Uterus (tissue), 4 donors: ENCODE measurements at places on chromosomes 5 and 9.
A peak's percentile ranks its signal among the peaks of the same experiment; 100 is the strongest.

- DNase-seq: no peak
These were observed 21.8 kb downstream of the CTNNAL1 start for GRCh38 chr9:108991479-108991878.

DNA sequence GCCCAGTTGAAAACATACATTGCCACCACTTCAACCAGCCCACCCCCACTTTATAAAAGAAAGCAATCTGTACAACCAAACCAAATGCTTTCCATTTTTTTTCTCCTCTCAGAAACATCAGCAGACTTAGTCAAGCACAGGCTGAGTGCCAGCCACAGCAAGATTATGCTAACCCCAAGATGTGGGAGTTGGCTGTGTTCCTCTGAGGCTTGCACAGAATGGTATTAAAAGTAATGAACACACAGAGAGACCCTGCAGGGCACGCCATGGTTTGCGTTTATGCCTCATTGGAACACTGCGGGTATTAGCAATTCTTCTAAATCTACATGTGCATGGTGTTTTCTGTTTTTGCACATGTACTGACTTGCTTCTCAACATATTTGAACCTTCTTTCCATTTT lies 419.9 kb upstream of the GRAMD2B start:
- DNase-seq: peak; percentile 50

- DNase-seq: no peak
These were observed 294.2 kb upstream of the PTGER4 start for GRCh38 chr5:40385544-40385943.

- DNase-seq: no peak
These were observed 505 bp upstream of the ACER2 start for GRCh38 chr9:19408316-19408692.

- no peak for DNase-seq
These were observed 19.8 kb upstream of the NUDT12 start for GRCh38 chr5:103582364-103582763.

DNA sequence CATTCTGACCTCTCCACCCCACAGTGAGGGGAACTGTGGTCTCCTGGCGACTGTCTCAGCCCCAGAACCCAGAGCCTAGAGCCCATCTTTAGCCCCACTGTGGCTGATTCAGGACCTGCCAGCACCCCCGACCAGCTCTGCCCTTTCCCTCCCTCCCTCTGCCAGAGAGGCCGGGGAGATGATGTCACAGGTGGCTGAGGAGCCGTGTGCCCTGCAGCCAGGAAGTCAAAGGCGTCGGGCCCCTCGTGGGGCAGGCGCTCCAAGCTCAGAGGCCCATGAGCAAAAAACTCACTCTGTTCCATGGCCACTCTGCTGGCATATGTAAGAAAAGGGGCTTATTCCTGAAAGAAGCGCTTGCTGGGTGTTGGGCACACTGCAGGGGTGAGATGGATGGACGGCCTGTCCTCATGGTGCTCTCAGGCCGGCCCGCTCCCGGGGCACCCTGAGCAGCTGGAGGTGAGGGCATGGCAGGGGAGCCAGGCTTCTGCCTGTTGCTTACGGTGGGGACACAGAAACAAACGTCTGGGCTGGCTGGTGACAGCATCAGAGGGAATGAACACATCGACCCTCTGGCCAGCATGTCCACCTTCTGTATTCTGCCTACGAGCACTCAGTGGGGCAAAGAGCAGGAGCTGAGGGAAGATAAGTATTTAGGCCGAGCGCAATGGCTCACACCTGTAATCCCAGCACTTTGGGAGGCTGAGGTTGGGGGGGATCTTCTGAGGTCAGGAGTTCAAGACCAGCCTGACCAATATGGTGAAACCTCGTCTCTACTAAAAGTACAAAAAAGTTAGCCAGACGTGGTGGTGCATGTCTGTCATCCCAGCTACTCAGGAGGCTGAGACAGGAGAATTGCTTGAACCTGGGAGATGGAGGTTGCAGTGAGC lies 41.1 kb downstream of the LAMC3 start:
- DNase-seq: no peak

GRCh38 chr5:1210832-1211251 lies 9.4 kb downstream of the SLC6A19 start:
- no peak for DNase-seq

- no peak for DNase-seq
These were observed 43.0 kb downstream of the PARP8 start for GRCh38 chr5:50709471-50709870.

DNA sequence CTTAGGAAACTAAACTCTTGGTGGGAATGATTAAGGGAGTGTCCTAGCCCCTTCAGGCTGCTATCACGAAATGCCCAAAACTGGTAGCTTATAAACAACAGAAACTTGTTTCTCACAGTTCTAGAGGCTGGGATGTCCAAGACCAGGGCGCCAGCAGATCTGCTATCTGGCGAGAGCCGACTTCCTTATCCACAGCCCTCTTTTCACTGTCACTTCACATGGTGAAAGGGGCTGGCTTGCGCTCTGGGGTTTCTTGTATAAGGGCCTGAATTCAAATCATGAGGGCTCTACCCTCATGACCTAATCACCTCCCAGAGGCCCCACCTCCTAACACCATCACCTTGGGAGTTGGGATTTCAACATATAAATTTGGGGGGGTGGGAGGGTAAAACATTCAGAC lies 49.1 kb downstream of the IPPK start:
- DNase-seq: no peak

DNA sequence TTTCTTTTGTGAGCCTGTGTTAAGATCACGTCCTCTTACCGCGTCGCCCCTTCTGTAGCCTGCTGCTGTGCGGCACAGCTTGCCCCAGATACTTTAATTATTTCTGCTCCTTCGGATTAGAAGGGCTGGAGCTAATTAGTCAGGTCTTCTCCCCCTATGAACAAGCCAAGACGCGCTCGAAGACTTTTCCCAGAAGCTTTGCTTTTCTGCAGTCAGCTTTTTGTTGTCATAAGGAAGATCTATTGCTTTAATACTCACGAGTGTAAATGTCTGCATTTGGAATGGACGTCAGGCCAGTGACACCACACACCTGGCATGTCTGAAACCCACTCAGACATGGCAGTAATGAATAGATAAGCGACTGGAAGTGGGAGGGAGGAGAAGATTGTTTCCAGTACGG lies 37.0 kb downstream of the PRUNE2 start:
- no peak for DNase-seq

GRCh38 chr5:63049935-63050334 lies 471.3 kb downstream of the LRRC70 start:
- DNase-seq: no peak

DNA sequence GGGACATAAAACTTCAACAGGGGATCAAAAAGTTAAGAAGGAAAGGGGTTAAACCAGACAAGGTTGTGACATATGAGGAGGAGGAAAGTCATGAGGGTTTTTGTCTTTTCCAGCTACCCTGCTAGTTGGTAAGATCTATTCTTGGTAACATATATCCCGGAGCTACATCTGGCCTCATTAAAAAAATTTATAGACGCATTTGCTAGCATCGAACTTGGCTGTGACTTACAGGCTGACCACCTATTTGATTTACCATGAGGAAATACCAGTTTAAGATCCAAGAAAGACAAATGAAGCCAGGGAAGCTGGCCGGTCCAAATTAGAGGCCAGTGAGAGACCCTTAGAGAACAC lies 87.6 kb upstream of the NIPAL4 start:
- DNase-seq: no peak

DNA sequence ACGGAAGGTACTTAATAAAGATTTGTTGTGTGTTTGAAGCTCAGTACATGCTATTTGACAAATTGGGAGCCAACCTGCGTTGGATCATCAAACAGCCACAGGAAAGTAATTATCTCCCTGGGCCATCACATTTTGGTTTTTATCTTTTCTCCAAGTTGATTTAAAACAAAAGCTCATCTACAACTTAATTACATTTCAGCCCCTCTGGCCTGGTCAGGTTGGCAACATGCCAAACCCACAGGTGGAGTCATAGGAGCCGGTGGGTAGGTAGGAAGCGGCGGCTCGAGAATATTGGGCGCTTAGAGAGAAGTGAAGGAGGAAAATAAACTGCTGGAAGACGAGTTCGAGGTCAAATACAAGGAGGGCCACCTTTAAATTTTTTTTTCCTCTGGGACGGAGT lies 64.9 kb upstream of the FANCC start:
- no peak for DNase-seq

DNA sequence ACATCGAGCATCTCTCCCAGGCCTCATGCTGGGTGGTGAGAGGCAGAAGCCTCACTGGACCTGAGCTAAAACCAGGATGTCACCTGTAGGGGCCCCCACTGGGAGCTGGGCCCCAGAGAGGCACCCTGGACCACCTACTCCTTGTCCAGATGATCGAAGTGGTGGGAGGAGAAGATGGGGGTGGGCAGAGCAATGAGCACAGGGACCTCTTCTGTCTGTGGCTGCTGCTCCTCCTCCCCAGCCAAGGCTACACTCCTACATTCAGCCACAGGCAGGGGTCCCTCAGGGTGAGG lies 227.5 kb downstream of the CACNA1B start:
- DNase-seq: no peak

- no peak for DNase-seq
These were observed 29.7 kb downstream of the PWWP2A start for GRCh38 chr5:160089531-160089930.

- DNase-seq: no peak
These were observed 31.4 kb downstream of the HMGCR start for GRCh38 chr5:75368391-75368790.

DNA sequence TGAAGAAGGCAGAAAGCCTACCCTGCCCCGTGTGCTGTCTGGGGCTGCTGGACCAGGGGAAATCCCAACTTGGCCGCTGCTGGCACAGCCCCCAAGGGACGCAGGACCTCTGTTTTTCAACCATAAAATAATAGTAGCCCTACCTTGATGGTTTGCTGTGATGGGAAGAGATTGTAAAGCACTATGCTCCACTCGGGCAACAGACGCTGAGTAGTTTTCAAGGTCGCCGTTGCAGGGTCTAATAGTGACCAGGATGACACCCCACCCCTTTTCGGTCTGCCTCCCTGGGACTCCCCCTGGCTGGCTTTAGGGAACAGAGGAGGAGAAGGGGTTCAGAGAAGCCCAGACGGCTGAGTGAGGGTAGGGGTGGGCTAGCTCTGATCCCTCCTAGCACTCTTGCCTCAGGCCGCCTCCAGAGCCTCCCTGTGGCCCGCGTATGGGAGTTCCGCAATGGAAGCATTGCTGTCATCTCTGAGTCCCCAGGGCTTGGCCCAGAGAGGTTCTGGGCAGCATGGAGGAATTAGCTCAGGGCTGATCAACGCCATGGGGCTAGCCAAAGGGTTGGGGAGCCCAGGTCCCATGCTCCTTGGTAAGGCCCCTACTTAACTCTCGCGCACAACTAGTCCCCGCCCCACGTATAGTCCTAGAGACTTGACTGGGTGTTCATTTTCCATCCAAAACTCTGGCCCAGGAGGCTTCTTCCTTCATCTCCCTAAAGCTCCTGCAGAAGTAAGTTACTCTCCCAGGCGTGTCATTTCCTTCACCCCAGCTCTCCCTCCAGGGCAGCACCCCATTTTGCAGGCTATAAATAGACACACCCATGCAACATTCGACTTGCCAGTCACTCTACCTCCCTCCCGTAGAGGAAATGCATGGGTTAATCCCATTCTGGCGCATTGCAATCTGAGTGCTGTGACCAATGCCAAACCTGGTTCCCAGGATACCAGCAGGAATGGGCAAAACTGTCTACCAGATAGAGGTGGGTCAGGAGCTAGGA lies 1.1 kb upstream of the IRF1 start:
- DNase-seq: peak; percentile 20

DNA sequence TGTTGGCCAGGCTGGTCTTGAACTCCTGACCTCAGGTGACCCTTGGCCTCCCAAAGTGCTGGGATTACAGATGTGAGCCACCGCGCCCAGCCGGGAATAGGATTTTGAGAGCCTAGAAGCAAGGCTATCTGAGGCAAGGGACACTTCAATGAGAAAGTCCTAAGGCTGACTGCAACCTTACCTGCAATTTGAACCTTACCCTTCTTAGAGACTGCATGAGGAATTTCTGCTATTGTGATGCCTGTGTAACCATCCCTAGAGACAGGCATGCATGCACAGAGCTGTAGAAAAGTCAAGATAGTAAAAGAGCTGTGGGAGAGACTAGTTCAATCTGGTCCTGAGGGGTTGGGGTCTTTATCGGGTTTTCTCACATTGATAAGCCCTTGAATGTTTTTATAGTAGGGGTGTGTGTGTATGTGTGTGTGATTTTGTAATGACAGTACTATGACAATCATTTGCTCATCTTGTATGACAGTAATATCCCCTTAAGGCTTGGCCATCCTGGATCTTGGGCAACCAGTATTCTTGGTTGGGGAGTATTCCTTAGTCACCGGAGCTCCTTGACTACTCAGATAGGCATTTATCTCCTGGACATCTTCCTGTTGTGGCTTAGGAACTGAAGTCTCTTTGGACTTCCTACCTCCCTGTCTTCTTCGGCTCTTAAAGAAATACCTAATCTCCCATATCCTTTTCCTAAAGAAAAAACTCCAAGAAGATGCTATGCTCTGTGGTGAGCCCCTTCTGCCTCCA lies 11.2 kb downstream of the DNAJB5 start:
- DNase-seq: no peak

DNA sequence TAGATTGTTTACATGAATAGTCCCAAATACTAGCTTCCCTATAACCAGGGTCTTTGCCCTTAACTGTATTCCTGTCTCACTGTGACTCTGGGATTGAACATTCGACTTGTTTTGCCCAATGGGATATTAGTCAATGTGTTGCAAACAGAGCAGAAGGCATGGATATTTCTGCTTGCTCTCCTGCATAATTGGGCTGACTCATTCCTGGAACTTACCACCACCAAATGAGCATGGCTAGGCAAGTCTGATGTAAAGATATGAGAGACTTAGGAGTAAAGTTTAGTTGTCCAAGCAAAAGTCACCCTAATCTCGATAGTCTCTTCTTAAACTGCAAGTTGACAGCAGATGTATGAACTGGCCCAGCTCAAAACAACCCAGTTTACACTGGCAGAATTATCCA lies 273.5 kb upstream of the CCNG1 start:
- DNase-seq: no peak

DNA sequence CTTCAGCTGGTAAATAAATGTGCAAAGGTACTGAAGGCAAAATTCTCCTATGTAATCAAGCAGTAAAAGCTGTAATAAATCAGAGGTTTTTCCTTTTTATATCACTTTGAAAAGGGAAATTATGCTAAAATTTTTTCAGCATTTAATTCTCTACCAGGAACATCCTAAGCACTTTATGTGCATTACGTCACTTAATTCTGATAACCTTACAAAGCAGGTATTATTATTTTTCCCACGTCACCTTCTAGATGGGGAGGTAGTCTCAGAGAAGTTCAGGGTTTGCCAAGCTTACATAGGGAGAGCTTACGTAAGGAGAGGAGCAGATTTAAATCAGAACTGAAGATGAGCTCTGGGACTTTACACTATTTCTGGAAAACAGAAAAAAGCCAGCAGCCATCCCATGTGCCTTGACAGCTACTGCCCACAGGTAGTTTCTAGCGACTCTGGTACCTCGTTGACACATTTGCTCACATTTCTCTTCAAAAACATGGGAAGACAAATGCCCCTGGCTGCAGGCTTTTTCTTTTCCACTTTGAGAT lies 79.0 kb upstream of the IFNK start:
- DNase-seq: no peak
